ENCODE measurements at places on chromosomes 16 and 17.

DNA sequence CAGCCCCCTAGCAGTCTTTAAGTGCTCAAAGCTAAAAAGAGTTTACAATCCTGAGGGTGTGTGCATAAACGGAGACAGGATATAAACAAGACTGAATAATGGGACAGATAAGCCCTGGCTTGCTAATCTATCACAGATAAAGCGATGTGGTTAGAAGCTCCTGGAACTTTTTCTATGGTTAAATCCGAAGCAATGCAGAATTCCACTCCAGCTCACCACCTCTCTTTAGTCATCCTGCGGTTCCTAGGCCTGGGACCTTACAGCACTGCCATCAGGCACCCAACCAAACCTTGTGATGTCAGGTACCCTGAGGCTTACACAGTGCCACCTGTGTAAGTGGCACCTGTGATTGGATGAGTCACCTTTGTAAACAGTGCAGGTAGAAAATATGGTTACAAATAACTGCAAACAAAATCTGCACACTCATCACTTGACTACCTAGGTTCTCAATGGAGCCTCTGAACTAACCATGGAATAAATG is 31.5 kb upstream of the B4GALNT2 start:
- no peak for DNase-seq

DNA sequence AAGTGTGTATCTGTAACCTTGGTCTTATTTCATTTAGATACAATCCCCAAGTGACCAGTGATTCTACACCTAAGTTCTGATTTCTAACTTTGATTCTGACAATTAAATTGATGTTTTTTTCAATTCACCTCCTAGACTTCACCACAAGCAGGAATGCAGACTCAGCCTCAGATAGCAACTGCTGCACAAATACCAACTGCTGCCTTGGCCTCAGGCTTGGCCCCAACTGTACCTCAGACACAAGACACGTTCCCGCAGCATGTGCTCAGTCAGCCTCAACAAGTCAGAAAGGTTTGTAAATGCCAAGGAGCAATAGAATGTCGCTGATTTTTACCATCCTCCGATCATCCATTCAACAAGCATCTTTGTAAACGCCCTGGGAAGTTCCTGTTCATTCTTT is 177.7 kb downstream of the MRTFB start:
- DNase-seq = no peak

- no peak for DNase-seq
Measured at GRCh38 chr16:69672998-69673713, 53.2 kb downstream of the NQO1 start.

GRCh38 chr16:3712861-3713372 is 4.4 kb downstream of the TRAP1 start:
- DNase-seq = no peak

DNA sequence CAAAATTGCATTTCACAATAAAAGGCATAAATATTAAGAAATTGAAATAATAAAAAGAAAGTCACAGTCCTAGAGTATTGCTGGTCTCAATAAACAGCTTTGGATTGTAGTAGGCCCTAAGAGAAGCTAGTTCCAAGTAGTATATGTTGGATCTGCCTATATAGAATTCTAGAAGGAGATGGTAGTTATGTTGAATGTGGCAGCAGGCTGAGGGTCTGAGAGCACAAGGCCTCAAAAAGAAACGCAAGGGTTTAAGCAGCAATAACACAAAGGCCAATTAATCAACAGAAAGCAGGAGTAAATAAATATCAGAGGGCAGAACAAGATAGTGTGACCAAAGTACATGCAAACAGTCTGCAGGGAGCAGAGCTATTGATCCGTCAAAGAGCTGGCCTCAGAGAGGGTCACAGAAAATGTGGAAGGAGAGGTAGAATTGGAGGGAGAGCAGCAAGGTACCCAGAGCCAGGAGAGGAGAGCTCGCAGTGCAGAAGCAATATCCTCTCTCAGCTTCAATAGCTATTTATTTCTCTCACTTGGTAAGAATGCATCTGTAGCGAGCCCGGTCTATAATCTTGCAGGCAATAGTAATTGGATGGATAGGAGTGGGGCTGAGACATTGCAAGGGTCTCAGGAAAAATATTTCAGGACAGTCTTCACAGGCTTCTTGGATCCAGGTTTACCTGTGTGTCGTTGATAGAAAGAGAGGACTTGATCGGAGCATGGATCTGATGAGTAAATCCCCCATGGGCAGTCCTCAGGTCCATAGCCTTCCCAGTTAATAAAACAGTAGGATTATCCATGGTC is 25.1 kb upstream of the MED13 start:
- no peak for DNase-seq

GRCh38 chr17:81519284-81520020 is 6.9 kb upstream of the ACTG1 start:
- DNase-seq = no peak

DNA sequence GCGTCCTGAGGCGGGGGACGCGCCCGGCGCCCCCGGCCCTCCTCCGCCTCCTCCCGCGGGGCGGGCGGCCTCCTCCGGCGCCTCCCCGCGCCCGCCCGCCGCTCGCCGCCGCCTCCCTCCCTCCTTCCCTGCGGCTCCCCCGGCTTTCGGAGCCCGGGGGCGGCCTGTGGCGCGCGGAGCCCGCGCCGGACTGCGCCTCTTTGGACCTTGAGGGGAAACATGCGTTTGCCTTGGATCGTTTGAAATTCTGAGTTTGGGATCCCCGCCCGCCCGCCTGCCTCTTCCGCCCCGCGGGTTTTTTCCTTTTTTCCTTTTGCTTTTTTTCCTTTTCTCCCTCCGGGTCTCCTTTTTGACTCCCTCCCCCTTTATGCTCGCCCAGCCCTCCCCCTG is 390 bp downstream of the ZNRF1 start:
- DNase-seq = peak; percentile 68

GRCh38 chr17:7107012-7107754 is 7.4 kb downstream of the ASGR2 start:
- no peak for DNase-seq

DNA sequence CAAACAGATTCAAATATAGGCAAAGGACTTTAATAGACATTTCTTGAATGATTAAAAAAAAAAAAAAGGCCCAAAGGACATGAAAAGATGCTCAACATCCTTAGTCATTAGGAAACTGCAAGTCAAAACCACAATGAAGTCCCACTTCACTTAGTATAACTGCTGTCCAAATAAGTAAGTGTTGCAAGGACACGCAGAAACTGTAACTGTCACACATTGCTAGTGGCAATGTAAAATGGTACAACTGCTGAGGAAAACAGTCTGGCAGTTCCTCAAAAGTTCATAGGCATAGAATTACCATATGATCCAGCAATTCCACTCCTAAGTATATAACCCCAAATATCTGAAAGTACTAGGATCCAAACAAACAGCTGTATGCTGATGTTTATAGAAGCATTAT is 112.7 kb downstream of the BRIP1 start:
- DNase-seq = no peak

DNA sequence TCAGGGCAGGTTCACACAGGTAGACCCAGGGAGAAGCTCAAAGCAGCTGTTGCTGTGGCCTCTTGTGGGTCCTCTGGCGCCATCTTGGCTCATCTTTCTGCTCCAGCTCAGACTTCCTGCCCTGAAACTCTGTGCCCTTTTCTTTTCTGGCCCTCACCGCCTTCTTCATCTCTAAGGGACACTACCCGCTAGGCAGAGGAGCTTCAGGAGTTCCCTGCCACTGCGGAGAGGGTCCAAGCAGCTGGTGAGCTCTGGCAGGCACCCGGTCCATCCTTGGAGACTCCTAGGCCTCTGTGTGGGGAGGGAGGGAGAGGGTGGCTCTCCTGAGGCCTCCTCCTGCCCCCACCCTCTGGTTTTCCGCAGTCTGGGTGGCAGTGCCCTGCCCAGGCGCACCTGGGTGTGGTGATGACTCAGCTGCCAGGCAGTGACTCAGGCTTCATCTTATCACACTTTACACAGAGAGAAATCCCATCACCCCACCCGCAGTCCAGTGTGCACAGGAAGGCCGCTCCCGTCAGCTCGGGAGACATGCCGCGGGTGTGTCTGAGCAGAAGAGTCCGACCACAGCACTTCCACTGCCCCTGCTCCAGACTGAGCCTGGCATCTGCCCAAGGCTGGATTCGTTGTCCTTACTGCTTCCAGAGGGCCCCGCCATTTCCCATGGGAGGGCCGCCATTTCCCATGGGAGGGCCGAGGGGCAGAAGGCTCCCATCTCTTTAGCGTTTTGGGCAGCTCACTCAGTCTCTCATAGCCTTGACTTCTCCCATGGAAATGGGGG is 7.3 kb downstream of the NT5C start:
- no peak for DNase-seq

DNA sequence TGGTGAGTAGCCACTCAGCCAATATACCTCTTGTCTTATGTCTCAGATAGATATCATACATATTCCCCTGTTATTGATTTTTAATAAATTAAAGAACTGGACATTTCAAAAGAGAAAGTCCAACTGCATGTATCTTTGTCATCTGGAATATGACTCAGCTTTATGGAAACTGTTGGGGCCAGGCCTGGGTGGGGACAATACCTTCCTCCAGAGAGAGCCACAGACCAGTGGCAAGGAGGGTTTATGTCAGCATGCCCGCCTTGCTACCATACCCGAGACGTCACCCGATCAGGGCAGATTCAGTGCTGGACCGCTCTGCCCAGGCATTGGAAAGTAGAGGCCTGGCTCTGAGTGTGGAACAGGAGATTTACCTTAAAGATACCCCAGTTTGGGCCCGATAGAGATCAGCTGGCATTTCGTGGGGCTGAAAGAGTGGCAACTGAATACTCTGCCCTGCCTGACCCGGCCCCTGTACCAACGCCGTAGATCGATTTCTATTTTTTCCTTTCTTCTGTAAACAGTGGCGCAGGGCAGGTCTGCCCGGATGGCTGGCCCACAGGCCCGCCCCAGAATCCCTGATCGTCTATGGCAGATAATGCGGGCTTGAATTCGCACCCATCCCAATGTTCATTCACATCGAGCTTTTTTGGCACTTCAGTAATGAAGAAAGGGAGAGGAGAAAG is 158.6 kb downstream of the SALL1 start:
- no peak for DNase-seq

DNA sequence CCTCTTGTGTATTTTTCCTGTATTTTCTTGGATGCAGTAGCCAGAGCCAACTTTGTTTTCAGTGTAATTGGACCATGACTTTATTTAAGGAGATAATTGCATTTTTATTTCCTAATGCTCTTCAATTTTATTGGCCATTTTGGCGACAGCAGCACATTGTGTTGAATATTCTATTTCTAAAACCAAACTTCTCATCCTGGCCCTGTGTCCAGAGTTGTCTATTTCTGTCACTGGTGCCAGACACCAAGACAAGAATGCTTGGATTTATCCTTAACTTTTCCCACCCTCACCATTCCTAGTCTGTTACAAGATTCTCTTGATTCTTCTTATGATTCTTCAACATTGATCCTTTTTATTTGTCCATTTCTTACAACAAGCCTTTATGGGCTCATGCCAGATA is 37.1 kb downstream of the ARHGAP44 start:
- DNase-seq = no peak

GRCh38 chr17:32912218-32912897 is 15.6 kb upstream of the TMEM98 start:
- peak; percentile 62 for DNase-seq

DNA sequence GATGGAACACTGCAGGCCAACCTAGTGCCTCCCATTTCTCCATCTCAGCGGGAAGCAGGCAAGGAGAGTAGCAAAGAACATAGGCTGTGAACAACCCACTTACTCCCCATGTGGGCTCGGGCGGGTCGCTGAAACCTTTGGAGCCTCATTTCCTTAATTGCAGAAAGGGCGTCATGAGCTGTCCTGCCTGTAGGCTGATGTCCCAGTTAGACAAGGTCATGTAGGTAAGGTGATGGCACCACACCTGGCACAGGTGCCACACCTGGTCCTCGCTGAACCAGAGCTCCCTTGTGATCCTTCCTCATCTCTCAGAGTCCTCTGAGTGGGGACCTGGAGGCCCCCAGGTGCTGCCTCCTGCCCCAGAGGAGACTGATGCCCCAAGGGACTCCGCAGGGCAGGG is 22.9 kb downstream of the ABCC3 start:
- no peak for DNase-seq

DNA sequence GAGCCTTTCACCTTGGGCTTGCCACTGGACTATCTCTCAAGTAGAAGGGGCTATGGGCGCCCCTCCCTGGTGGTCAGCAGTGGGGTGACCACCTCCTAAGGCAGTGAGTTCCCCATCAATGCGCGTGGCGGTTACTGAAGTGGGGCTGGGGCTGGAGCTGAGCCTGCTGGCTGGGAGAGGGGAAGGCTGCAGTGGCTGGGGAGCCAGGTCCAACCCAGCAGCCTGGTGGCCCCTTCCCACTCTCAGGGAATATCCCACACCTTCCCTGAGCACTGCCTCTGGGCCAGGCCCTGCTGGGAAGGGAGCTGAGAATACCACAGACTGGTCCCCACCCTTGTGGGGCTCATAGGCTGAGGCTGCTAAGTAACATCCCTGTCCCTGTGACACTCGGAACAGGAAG is 19.8 kb upstream of the MPRIP start:
- DNase-seq = no peak

DNA sequence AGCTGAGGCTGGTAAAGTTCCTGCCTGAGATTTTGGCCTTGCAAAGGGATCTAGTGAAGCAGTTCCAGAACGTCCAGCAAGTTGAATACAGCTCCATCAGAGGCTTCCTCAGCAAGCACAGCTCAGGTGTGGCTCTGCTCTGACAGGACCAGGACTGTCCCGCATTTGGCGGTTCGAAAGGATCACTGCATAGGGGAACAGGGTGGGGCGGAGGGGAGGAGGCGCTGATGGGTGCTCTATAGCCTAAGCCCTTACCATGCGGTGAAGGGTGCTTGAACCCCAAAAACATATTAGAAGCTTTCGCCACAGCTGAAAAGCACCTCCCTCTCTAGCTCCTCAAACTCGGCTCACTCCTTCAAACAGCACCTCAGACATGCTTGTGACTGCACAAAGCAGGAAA is 29.9 kb upstream of the ENDOV start:
- DNase-seq = peak; percentile 43

DNA sequence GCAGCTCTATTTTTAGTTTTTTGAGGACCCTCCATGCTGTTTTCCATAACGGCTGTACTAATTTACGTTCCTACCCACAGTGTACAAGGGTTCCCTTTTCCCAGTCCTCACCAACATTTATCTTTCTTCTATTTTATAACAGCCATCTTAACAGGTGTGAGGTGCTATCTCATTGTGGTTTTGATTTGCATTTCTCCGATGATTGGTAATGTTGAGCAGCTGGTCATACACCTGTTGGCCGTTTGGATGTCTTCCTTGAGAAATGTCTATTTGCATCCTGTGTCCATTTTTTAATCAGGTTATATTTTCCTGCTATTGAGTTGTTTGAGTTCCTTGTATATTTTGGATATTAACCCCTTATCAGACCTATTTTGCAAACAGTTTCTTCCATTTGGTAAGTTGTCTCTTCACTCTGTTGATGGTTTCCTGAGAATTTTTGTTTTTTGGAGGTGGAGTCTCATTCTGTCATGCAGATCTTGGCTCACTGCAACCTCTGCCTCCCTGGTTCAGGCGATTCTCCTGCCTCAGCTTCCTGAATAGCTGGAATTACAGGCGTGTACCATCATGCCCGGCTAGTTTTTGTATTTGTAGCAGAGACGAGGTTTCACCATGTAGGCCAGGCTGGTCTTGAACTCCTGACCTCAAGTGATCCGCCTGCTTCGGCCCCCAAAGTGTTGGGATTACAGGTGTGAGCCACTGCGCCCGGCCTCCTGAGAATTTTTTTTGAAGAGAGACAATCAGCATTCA is 279.6 kb downstream of the SNX29 start:
- no peak for DNase-seq

Measured in sciatic nerve (tissue), 2 donors.